ENCODE measurements at places on chromosomes 2 and 18.

- DNase-seq: no peak
These were observed 168.4 kb upstream of the PKDCC start for GRCh38 chr2:41879235-41879916.

- DNase-seq: no peak
These were observed 103.4 kb upstream of the CAVIN2 start for GRCh38 chr2:191950132-191950874.

DNA sequence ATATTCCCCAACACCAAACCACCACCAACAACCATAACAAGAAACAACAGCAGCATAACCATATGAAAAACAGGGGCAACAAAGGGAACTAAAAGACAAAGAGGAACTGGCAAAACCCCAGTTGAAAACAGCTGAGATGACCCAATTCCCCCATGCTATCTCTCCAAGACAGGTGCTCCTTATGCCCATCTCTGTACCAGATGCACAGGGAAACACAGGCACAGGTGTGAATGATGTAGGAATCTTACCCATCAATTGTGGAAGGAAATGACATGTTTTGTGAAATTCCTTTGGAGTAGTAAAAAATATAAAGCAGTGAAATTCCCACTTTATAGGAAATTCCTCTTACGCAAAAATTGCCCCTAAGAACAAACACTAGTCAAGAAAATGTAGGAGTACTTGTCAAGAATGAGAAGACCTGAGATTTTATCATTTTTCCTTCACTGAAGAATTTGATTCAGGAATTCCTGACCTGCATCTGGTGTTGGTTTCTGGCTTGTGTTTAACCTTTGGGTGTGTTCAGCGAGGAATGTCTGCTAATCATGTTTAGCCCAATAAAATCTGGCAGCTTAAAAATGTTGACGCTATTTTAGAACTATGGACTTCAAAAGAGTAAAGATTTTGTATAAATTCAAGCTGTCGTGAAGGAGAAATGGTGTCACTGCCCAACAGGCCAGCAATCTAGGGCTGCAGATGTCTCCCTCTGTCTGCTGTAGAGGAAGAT, 67.7 kb upstream of the ARHGAP28 start:
- DNase-seq: no peak

- no peak for DNase-seq
These were observed 298.7 kb upstream of the MGAT5 start for GRCh38 chr2:133955169-133955568.

- peak; percentile 22 for DNase-seq
These were observed at the start of gene ANKRD29 for GRCh38 chr18:23662309-23663263. Gene ANKRD29, minus strand, starts transcription at chr18:23662911. Its CDS starts 181 bp downstream, at chr18:23662730.
